ENCODE measurements at places on chromosomes 5 and 9. TPM values are rescaled to one million over a fixed set of nuclear protein-coding genes. Genes with fewer than 3 reads are reported as not detected.

The WDR38 gene
- not detected for total RNA-seq

The DOLPP1 gene
- 10.2 TPM for total RNA-seq

The COL5A1 gene
- 21.2 TPM for total RNA-seq

The ADGRD2 gene
- total RNA-seq, result not detected

The CTSV gene
- not detected for total RNA-seq

DNA sequence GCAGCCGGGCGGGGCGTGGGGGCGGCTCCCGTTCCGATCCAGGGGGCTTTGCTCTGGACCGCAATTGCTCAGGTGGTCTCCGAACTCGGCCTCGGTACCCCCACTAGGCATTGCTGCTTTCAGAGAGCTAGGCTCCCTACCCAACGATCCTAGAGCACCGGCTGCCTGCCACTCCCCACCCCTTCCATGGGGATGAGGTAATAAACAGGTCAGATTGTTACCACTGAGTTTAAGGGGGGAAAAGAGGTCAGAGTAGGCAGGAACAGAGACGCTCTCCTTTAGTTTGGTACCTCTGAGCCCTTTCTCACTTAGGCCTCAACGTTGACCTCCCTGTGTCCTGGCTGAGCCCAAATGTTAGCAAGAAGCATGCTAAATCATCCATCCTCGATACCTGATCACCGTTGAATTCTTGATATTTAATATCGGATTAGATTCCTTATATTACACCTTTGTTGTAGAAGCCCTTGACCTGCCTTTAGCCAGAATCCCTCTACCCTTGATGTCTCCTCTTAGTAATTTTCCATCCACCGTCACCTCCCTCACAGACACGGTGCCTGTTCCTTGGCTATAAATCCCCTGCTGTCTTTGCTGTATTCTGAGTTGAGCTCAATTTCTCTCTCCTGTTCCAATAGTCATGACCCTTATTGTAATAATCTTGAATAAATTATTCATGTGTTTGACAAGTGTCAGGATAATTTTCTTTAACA, 588 bp upstream of the PLPP1 start:
- peak; percentile 22 for DNase-seq

- DNase-seq, result no peak
Observed at GRCh38 chr5:54753034-54753433, 232.4 kb downstream of the ESM1 start.

DNA sequence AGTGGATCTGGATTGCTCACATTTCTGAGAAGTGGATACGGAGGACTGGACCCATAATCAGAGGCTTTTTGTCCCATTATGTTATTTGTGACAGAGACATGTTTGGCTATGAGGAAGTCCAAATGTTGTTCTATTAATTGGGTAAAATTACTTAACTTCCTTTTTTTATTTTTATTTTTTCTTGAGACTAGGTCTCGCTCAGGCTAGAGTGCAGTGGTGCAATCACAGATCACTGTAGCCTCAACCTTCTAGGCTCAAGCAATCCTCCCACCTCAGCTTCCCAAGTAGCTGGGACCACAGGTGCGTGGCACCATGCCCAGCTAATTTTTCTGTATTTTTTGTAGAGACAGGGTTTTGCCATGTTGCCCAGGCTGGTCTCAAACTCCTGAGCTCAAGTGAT, 11.9 kb upstream of the PGGT1B start:
- DNase-seq, result no peak

DNA sequence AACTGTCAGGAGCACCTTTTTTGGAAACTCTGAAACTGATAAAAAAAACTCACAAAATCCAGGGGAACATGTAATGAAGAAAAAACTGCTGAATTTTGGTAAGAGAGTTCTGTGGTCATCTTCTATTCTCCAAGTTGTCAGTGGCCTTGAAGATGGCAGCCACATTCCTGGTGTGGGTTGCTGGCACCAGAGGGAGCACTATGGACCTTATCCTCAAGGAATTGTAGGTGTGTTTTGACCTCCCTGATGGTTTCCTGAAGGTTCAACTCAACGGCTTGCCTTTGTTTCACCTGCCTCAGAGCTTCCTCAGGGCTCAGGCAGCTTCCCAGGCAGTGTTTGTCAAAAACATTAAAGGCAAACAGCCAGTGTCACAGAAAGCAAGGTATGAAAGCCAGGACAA, 2.2 kb upstream of the SLC38A9 start:
- DNase-seq, result no peak

DNA sequence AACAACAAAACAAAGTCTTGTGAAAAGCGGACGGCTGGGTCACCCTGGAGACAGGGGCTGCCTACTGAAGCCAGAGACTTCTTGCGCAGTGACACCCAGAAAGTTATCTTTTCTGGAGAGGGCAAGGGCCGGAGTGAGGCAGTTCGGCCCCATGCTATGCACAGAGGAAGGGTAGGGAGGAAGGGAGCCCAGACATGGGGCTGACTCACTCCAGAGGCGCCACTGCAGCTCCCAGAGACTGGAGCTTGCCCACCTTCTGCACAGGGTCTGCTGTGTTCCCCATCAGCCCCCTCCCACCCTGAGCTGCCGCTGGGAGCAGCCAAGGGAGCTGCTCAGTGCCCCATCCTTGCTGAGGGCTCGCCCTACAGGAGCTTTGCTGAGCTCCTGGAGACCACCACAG, 13.3 kb downstream of the SLC6A3 start:
- DNase-seq, result no peak

DNA sequence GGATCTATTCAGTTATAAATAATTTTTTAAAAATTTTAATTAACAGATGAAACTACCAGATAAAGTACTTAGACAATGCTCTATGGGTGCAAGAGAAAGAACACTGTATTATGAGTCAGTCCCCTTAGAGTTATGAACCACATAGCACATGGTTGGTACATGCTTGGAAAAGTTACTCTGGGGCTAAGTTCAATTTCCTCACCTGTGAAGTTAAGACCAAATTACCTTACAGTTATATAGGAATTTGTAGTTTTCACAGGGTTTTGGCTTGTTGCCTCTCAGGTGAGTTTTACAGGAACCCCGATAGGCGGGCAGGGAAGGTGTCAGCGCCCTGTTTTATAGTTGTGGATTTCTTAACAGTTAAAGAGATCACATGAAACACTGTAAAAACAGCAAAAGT, 1.2 kb downstream of the PANK3 start:
- no peak for DNase-seq
